ENCODE measurements at places on chromosomes 5 and 9.

DNA sequence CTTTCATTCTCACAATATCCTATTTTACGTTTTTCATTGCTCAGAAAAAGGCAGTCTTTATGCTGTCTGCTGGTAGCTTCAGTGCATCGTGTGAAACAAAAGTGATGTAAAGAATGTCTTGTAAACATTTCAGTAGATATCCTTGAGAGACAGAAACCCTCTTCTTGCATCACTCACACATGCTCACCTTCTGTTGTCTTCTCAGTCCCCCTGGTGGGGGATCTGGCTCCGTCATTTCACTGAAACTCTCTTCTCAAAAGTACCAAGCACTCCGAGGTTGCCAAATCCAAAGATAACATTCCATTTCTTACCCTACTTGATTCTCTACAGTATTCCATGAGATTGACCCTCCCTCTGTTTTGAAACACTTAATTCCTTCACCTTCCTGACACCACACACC is 46.1 kb upstream of the PCA3 start:
- DNase-seq: no peak

DNA sequence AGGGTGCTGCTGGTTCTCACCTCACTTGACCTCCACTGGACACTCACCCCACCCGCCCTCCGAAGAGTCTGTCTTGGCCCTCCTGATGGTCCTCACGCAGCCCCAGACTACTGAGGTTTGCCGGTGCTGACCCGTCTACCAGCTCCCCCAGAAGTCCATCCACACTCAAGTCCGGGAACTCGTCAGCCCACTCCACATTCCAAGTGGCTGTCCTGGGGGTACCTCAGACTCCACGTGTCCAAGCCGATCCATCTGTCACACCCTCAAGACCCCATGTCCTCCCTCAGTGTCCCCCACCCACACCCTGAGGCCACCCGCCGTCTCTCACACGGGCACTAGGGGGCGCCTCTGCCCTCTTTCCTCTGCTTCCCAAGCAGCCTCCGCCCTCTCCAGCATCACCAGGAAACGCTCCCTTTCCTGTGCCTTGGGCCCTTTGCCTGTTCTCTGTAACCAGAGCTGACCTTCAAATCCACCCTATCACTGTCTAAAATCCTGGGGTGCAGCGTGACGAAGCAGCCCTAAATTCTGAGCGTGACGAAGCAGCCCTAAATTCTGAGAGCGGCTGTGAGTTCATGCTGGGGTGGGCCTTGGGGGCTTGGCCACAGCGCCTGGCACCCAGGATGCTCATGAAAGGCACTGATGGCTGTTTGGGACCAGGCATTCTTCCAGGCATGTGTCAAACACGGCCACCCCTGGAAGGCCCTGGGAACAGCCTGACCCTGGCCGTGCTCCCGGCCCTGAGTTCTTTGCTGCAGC is 95.7 kb downstream of the KCNT1 start:
- no peak for DNase-seq

- DNase-seq: no peak
Observed at GRCh38 chr9:98413084-98413483, 157.6 kb upstream of the TBC1D2 start.

DNA sequence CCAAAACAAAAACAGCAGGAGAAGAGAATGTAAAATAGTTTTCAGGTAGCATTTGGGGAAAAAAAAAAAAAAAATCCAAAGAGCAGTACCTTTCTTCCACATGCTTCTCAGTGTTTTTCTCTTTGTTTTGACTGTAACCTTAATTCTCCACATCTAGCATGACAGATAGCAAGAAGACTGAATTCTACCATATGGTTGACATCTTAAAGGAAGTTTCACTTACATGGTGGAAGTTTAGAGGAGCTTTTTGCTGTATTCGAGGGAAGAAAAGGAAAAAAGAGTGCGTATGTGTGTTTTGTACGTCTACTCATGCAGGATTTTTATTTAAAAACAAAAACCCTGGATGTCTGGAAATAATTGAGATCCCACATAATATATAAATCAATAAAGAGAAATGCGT is 604.8 kb downstream of the CCDC171 start:
- DNase-seq: no peak
